Neural crest cell (in vitro differentiated cells): ENCODE measurements at places on chromosomes 7 and 10.

- no peak for DNase-seq
Measured at GRCh38 chr7:16616542-16616941, 29.0 kb downstream of the ANKMY2 start.

DNA sequence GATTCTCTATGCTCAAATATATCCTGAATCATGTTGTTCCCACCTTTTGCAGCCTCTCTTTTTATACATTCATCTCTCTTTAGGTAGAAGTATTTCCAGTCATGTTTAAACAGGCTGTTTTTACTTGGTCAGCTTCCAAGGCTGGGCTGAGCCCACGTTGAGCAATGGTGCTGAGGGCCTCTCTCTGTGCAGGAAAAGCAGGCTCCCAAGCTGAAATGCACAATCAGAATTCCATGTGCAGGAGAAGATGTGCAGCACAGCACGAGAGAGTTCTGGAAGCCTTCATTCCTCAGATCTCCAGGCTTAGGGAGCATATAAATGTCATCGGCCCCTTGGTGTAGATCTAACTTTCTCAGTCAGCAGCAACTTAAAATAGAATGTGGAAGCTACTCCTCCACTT is 588.5 kb downstream of the TNS3 start:
- DNase-seq, result no peak

GRCh38 chr7:5755704-5756504 is 25.6 kb downstream of the RNF216 start:
- no peak for DNase-seq

DNA sequence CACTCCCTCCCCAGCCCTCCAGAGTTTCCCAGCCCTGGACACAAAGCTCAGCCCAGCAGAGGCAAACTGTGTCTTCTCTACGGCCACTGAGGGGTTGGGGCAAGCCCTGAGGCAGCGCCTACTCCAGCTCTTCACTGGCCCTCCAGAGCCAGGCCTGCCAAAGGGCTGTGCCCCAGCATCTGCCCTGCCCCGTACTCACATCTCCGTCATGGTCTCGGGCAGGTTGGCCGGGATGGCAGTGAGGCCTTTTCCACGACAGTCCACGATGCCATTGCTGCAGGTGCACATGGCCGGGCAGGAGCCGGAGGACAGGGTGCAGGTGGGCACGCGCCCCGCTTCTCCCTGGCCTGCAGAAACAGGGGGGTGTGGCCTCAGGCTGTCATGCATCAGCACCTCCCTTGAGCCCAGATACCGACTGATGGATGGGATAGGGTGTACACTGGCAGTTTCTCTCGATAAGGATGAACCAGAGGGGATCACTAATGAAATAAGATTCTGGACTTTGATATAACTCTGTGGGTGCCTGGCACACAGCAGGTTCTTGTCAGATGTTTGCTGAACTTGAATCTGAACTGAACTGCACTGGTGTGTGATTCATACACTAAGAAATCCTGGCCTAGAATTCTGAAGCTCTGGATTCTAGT is 125.2 kb downstream of the SLIT1 start:
- DNase-seq, result no peak

DNA sequence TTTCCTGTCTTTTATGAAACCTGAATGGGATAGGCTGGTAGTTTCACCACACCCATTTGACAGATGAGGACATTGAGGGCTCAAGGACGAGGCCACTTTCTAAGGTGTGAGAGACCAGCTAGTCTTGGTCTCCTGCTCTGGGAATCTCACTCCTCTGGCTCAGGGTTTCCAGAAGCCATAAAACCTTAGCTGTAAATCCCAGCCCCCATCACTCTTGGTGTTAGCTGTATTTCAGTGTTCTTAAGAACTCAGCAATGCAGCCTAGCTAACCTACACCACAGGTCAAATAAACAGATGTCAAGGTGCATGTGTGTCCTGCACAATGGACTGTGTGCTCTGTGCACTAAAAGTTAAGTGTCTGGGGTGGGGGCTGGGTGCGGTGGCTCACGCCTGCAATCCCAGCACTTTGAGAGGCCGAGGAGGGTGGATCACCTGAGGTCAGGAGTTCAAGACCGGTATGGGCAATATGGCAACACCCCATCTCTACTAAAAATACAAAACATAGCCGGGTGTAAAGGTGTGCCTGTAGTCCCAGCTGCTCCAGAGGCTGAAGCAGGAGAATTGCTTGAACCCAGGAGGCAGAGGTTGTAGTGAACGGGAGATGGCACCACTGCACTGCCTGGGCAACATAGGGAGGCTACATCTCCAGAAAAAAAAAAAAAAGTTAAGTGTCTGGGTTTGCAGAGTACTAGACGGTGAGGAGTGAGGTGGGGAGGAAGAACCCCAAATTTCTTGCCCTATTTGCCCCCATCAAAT is 567 bp upstream of the EPO start:
- DNase-seq, result no peak

DNA sequence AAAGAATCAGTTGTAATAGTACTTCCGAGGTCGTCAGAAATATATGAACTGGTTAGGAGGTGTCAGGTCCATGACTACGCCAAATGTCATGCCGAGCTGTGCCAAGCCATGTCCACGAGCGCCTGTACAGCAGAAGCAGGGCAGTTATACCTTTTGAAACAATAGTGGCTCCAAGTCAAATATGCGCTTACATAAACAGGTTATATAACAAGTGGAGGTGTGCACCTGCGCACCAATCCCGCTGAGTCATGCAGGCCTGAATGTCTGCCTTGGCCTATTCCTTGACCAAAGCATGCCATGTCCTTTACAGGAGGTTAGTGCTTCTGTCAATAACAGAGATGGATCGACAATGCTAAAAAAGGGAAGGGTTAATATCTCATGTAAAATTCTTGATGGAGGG is 21.3 kb upstream of the TRUB1 start:
- DNase-seq, result no peak

DNA sequence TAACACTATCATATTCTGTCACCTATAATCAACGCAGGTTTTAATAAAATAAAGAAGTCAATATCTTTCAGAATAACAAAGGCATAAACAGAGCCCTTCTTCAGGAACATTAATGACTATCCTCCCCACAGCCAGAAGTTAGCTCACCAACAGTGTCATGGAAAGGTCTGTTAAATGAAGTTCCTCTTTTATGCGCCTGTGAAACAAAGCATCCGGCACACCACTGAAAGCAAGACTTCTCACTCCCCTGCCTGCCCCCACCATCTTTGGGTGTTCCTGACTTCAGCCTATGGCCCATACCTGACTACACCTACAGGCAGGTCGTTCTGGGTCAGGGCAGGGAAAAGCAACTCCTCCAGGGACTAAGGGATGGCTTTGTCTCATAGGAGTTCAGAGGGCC is 205.4 kb downstream of the FANK1 start:
- no peak for DNase-seq

DNA sequence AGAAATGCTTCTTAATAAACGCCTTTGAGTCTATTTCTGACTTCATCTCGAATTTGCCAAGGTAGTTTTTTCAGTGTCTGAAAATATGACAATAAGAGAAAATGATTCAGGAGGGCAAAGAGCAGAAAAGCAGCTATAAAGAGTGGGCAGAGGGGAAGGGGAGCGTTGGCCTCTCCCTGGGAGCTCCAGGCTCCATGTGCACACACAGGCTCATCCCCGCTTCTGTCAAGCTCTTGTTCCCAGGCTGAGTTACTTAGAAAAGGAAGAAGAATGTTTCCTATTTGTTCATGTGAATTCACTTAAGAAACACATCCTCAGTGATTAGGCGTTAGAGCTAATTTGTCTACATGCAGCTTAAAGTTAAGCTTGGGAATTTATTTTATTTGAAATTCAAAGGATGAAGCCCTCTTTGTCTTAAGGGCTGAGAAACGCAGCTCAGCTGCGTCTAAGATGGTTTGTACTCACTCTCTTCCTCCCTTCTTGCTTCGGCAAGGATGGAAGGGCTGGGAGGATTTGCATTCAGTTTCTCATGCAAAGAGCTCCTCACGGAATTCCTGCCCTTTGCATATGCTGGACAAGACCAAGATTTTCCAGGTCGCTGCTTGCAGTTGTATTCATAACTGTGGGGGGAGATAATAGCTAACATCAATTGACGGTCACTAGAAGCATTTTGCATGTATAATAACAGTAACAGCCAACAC is 29.0 kb upstream of the ATXN7L1 start:
- DNase-seq, result no peak

DNA sequence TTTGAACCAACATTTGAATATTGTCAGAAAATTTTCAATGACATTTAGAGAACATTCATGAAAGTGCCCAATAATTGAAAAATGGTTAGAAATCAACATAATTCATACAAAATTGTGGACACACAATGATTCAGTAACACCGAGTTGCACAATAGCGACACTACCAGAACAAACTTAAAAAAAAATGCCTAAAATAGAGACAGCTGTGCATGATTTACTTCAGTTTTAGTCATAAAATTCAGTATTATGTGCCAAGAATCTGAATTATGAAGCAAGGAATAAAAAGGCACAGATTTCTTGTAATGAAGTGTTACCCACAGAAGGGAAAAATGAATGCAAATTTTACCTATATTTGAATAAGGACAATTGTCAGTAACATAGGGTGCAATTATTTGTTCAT is 396.0 kb downstream of the SEMA3D start:
- no peak for DNase-seq

- DNase-seq, result no peak
Measured at GRCh38 chr7:55325371-55325792, 39.8 kb upstream of the LANCL2 start.

- no peak for DNase-seq
Measured at GRCh38 chr7:150631084-150631826, 930 bp downstream of the GIMAP6 start.

DNA sequence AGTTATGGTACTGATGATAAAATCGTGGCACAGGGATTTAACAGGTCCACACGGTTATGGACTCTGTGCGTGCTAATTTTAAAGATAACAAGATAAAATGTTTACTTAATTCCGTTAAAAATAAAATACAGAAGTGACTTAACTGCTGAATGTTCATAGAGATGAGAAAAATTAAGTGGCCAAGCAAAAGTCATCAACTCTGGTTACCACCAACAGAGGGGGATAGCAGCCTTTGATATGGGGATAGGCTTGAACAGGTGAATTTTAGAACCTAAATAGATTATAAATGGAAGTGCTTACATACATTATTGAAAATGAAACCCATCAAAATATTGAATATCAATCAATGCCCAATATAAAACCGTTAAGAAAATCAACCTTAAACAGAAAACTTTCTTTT is 245.0 kb downstream of the WDR37 start:
- no peak for DNase-seq

GRCh38 chr7:14761510-14762296 is 140.8 kb downstream of the DGKB start:
- no peak for DNase-seq

GRCh38 chr7:108463613-108464012 is 7.4 kb upstream of the NRCAM start:
- no peak for DNase-seq

- DNase-seq, result no peak
Measured at GRCh38 chr10:21355591-21356011, 169.9 kb downstream of the SKIDA1 start.

DNA sequence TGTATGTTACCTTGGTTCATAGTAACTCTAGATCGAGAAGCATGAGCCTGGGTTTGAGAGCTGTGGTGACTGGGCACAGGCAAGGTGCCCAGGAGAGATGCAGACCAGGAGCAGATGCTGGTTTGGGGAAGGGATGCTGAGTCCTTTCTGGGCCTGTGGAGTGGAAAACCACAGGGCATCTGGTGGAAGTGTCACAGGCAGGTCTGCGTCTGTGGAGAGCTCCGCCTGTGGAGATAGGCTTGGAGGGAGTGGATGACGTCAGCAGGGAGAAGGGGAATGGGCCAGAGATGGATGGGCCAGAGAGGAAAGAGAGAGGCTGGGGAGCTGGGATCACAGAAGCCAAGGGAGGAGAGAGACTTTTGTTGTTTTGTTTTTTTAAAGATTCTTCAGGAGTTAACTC is 14.8 kb downstream of the CYP26A1 start:
- DNase-seq, result no peak

DNA sequence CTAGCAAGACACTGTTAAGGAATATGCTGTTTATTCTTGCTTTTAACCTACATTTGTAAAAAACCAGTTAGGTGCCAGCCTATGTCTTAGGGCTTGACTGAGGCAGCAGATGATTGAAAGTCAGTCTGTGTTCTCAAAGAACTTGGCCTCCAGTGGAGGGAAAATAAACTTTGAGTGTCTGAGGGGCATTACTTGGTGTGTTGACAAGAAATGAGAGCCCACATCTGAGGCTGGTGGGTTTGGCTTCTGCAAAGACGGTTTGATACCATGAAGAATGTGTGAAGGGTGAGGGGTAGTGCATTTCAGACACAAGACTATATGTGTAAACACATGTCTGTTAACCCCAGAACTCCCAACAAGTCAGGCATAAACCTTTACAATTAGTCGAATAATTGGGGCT is 28.5 kb downstream of the CCSER2 start:
- no peak for DNase-seq

DNA sequence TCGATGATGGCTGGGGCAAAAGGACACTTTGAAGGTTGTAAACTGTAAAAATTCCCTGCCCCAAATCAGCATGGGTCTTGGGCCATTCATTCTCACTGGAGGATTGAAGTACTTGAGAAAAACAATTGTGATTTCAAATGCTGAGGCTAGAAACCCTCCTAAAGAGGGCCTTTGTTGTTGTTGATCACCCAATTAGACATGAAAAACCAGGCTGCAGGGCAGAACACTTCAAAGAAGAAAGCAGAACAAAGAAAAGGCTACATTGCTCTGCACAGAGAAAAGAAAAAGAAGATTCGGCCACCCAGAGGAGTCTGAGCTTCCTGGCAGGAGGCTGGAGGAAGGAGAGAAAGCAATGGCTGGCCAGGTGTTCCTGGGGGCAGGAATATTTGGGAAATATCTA is 143.1 kb downstream of the NPY start:
- no peak for DNase-seq

GRCh38 chr10:30747633-30748032 is 118.1 kb upstream of the LYZL2 start:
- DNase-seq, result no peak
